Activated naive CD4-positive, alpha-beta T cell treated with anti-CD3 and anti-CD28 coated beads, Interleukin-2, amount 10 ng/mL, durations not matched to agents 7 days and 5 days (primary cell): ENCODE measurements at places on chromosomes 11 and 22.

DNA sequence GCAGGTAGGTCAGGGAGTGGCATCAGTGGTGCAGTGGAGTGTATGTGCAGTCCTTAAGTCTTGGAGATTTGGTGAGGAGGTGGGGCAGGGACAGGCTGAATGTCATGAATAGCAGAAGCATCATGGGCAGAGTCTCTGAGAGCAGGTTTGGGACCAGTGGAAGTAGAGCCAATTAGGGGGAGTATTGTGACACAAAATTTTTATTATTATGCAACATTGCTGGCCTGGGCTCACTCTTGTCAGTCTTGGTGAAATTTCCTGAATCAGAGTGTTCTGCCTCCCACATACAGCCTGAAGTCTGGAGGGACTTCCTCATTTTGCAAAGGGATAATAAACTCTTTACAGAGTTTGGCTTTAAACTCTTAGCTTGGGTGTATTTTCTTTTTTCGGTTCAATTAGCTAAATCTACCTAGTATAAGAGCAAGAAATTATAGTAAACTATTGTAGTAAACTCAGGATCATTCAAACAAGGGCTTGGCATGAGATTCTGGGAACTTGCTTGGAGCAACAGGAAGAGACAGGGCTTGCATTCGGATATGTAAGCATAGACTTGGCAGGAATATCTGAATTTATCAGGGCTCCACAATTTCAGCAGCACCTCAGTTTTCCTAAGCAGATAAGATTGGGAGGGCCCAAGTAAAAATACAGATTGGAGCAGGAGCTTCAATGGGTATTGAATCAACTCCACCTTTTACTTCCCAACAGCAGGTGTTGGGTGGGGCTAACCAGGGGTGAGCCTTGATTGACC lies 67.7 kb downstream of the FDX1 start:
- H3K36me3 ChIP-seq, result no peaks in the 10 kb centered on the region

DNA sequence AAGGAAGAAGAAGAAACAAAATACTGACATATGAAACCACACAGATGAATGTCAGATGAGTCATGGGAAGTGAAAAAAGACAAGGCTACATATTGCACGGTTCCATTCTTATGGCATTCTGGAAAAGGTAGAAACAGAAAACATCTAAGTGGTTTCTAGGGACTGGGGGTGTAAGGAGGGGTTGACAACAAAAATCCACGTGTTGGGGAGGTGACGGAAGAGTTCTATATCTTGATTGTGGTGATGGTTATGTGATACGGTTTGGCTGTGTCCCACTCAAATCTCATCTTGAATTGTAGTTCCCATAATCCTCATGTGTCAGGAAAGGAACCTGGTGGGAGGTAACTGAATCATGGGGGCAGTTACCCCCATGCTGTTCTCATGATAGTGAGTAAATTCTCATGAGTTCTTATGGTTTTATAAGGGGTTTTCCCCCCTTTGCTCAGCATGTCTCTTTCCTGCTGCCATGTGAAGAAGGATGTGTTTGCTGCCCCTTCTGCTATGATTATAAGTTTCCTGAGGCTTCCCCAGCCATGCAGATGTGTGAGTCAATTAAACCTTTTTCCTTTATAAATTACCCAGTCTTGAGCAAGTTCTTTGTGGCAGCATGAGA lies 6.4 kb upstream of the ARFGAP3 start:
- peaks cover 9% of the 10 kb centered on the region for H3K4me1 ChIP-seq
- DNase-seq, result peak; percentile 28
- H3K27me3 ChIP-seq, result peaks cover 5% of the 10 kb centered on the region
- no peak overlapping the region for H3K4me3 ChIP-seq

GRCh38 chr11:117900720-117901440 lies 24.4 kb upstream of the FXYD6 start:
- DNase-seq, result no peak
- H3K27ac ChIP-seq, result no peak overlapping the region
- peaks cover 5% of the 10 kb centered on the region for H3K4me1 ChIP-seq
- no peaks in the 10 kb centered on the region for H3K36me3 ChIP-seq
- H3K27me3 ChIP-seq, result peaks cover 53% of the 10 kb centered on the region
- no peak overlapping the region for H3K4me3 ChIP-seq

- H3K27ac ChIP-seq, result no peak overlapping the region
- no peaks in the 10 kb centered on the region for H3K27me3 ChIP-seq
- H3K36me3 ChIP-seq, result peaks cover 22% of the 10 kb centered on the region
- no peak overlapping the region for H3K4me3 ChIP-seq
- DNase-seq, result peak; percentile 21
These were observed 6.9 kb downstream of the SCGB1C1 start for GRCh38 chr11:199782-200181.

DNA sequence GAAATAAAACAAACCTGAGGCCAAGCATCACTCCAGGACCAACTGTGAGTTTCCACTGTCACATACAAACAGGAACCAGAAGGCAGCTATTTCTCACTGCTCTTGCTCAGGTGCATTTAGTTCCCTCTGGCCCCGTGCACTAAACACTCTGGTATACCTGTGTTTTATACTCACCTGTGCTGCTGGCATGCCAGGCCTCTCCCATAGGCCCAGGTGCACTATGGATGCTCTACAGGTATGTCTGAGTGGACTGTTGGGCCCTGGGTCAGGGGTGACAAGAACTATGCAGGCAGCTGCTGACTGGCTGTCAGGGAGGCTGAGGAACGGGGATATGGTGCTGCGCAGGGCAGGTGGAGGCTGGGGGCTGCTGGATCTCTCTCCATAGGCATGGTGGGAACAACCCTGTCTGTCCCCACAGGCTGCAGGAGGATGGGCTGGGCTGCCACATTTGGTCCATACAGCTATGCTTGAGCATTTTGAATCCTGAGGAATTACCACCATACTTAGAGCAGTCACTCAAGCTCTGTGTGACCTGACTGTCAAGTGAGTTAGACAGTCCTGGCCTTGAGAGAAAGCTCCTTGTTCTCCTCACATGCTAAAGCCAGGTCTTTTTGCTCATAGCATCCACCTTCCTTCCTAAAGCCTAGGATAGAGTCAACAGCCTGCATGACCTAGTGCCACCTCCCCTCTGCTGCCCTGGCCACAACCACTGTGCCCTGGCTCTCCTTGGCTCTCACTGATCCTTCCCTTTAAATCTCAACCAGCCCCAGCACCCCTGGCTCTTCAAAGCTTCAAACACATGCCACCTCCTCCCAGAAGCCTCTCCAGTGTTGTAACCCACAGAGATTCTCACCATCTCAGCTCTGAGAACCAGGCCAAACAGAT lies 72.9 kb downstream of the C11orf58 start:
- no peaks in the 10 kb centered on the region for H3K36me3 ChIP-seq
- no peak overlapping the region for H3K27ac ChIP-seq
- peaks cover 3% of the 10 kb centered on the region for H3K27me3 ChIP-seq
- H3K4me3 ChIP-seq, result no peak overlapping the region
- no peak for DNase-seq

GRCh38 chr11:296171-297050 lies 2.9 kb downstream of the IFITM5 start:
- peaks cover 28% of the 10 kb centered on the region for H3K27me3 ChIP-seq
- peak; percentile 19 for DNase-seq
- H3K27ac ChIP-seq, result peak overlapping the region; percentile 55
- H3K4me1 ChIP-seq, result peaks cover 29% of the 10 kb centered on the region

DNA sequence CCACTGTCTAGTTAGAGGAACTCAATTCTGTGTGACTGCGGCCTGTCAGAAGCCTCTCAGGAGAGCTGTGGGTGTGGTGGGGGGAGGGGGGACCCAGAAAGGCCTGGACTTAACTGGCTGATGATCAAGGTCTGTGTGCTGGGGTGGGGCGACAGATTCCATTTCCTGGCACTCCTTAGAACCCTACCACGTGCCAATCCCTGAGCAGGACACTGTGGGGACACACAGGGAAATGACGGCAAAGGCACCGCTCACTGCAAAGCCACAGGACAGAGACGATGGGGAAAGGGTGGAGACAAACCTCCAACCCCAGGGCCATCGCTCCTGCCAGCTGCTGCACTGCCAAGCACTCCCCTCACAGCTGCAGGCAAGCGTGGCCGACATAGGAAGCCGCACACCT lies 58.4 kb upstream of the BID start:
- H3K4me1 ChIP-seq, result peaks cover 8% of the 10 kb centered on the region
- no peak overlapping the region for H3K4me3 ChIP-seq
- H3K27me3 ChIP-seq, result no peaks in the 10 kb centered on the region

DNA sequence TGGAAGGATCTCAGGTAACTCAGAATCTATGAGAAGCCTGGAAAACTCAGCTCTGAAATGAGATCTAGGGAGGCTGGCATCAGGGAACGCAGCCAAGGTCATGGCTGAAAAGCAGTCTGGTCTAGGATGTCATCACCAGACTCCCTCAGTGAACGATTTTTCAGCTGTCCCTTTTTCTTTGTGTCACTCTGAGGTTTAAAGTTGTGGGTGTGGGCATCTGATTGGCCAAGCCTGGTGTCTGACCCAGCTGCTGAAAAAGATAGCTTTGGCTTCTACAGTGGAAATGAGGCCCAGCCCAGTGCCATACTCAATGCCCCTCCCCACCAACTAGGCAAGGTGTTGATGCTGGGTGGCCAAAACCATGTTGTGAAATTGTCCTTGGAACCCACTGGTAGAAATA lies 14.5 kb downstream of the RPS3 start:
- no peak overlapping the region for H3K27ac ChIP-seq
- H3K4me3 ChIP-seq, result no peak overlapping the region
- no peaks in the 10 kb centered on the region for H3K4me1 ChIP-seq
- H3K36me3 ChIP-seq, result peaks cover 11% of the 10 kb centered on the region

- H3K27me3 ChIP-seq, result no peaks in the 10 kb centered on the region
- DNase-seq, result no peak
- no peak overlapping the region for H3K4me3 ChIP-seq
- peaks cover 35% of the 10 kb centered on the region for H3K4me1 ChIP-seq
- peaks cover 12% of the 10 kb centered on the region for H3K36me3 ChIP-seq
- H3K27ac ChIP-seq, result no peak overlapping the region
These were observed 183.0 kb downstream of the MAML2 start for GRCh38 chr11:96159968-96160367.

- no peak for DNase-seq
- H3K4me3 ChIP-seq, result no peak overlapping the region
- H3K36me3 ChIP-seq, result no peaks in the 10 kb centered on the region
- no peak overlapping the region for H3K27ac ChIP-seq
- no peaks in the 10 kb centered on the region for H3K27me3 ChIP-seq
- H3K4me1 ChIP-seq, result no peaks in the 10 kb centered on the region
These were observed 32.8 kb upstream of the BID start for GRCh38 chr22:17807086-17807485.

GRCh38 chr11:110093407-110094297 lies 460 bp downstream of the ZC3H12C start:
- DNase-seq, result no peak
- no peak overlapping the region for H3K27ac ChIP-seq
- H3K27me3 ChIP-seq, result peaks cover 44% of the 10 kb centered on the region
- peak overlapping the region; percentile 65 for H3K4me3 ChIP-seq
- H3K4me1 ChIP-seq, result peaks cover 12% of the 10 kb centered on the region

- H3K4me1 ChIP-seq, result peaks cover 16% of the 10 kb centered on the region
- no peak for DNase-seq
- no peak overlapping the region for H3K27ac ChIP-seq
- H3K4me3 ChIP-seq, result no peak overlapping the region
- peaks cover 21% of the 10 kb centered on the region for H3K27me3 ChIP-seq
These were observed 23.9 kb downstream of the GLB1L2 start for GRCh38 chr11:134355656-134356055.

- no peak for DNase-seq
- peaks cover 16% of the 10 kb centered on the region for H3K27me3 ChIP-seq
- H3K4me3 ChIP-seq, result peak overlapping the region; percentile 82
These were observed 1.6 kb downstream of the CD59 start for GRCh38 chr11:33734441-33735270.

GRCh38 chr11:116610190-116610589 lies 162.6 kb downstream of the BUD13 start:
- no peak overlapping the region for H3K27ac ChIP-seq
- H3K36me3 ChIP-seq, result no peaks in the 10 kb centered on the region
- no peak overlapping the region for H3K4me3 ChIP-seq
- no peaks in the 10 kb centered on the region for H3K4me1 ChIP-seq
- no peaks in the 10 kb centered on the region for H3K27me3 ChIP-seq

GRCh38 chr22:35589071-35589755 lies 27.9 kb downstream of the MB start:
- H3K27ac ChIP-seq, result no peak overlapping the region
- peaks cover 29% of the 10 kb centered on the region for H3K27me3 ChIP-seq
- H3K4me3 ChIP-seq, result no peak overlapping the region
- no peak for DNase-seq
- H3K36me3 ChIP-seq, result no peaks in the 10 kb centered on the region

DNA sequence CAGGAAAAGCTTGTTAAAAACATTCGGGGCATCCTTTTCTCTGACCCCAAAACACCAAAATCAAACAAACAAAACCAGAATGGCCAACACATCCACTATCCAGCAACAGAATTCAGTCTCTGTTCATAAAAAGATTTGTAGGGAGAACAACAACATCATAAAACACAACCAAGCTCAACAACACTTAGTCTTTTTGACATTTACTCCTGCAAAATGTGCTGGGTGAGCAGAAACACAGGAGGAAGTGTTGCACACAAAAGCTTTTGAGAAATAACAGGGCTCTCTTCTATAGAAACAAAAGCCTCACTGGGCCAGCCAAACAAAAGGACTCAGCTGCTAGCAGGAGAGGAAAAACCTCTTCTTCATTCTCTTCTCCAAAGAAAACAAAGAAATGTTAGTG lies 736.0 kb upstream of the CCDC90B start:
- no peak overlapping the region for H3K27ac ChIP-seq
- DNase-seq, result no peak
- H3K4me1 ChIP-seq, result no peaks in the 10 kb centered on the region
- H3K27me3 ChIP-seq, result no peaks in the 10 kb centered on the region
- H3K4me3 ChIP-seq, result no peak overlapping the region

DNA sequence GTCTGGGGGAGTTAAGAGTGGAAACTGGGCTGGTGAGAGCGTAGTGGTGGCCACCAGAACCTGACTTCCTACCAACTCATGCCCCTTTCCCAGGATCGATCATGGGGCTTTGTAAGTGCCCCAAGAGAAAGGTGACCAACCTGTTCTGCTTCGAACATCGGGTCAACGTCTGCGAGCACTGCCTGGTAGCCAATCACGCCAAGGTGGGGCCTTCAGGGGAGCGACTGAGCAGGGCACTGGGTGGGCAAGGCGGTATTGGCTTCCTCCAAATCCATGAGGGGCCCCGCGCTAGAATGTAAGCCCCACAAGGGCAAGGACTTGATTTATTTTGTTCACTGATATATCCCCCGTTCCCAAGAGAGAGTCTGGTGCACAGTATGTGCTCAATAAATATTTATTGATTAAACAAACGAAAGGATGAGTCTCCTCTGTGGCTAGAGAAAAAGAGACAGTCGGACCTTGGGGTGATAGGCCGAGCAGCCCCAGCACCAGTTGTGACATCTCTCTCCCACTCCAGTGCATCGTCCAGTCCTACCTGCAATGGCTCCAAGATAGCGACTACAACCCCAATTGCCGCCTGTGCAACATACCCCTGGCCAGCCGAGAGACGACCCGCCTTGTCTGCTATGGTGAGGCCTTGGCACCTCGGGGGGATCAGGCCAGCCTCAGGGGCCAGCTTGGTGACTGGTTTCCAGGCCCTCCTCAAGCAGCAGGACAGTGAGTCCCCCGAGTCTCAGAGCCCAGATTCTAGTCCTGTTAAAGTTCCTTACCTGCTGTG lies 765 bp downstream of the ZFPL1 start:
- peaks cover 55% of the 10 kb centered on the region for H3K4me1 ChIP-seq
- peaks cover 57% of the 10 kb centered on the region for H3K36me3 ChIP-seq
- peak; percentile 24 for DNase-seq
- peaks cover 12% of the 10 kb centered on the region for H3K27me3 ChIP-seq

GRCh38 chr11:125413226-125413625 lies 82.8 kb downstream of the FEZ1 start:
- no peak overlapping the region for H3K4me3 ChIP-seq
- H3K36me3 ChIP-seq, result no peaks in the 10 kb centered on the region
- H3K27ac ChIP-seq, result no peak overlapping the region
- peaks cover 26% of the 10 kb centered on the region for H3K27me3 ChIP-seq
- no peak for DNase-seq
- no peaks in the 10 kb centered on the region for H3K4me1 ChIP-seq
